ENCODE measurements at places on chromosomes 1 and 21. TPM values are rescaled to one million over a fixed set of nuclear protein-coding genes. Genes with fewer than 3 reads are reported as not detected.

The S100B gene
- total RNA-seq = not detected

The CELA3B gene
- not detected for total RNA-seq

The SMAP2 gene
- total RNA-seq = 52.0 TPM

DNA sequence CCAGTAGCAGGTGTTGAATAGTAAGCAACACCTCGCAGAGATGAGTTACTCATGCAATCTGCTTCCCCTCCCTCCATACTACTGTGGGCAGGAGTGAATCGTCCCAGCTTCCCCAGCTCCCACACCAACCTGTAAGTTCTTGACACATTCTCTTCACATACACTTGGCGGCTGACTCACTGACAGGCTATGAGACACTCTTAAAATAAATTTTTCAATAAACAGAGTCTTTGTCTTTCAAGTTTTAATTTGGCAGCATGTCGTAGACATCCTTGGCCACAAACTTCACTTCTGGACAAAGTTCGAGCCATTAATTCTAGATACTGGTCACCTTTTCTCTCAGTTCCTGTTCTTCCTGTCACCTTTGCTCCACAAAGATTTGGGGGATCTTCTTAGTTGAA is 290.7 kb downstream of the TM2D1 start:
- no peaks in the 10 kb centered on the region for H3K27me3 ChIP-seq
- H3K27ac ChIP-seq = no peak overlapping the region
- no peaks in the 10 kb centered on the region for H3K36me3 ChIP-seq
- no peak for DNase-seq
- H3K4me3 ChIP-seq = no peak overlapping the region
- peaks cover 4% of the 10 kb centered on the region for H3K4me1 ChIP-seq

- no peak overlapping the region for H3K4me3 ChIP-seq
- H3K36me3 ChIP-seq = no peaks in the 10 kb centered on the region
- H3K27me3 ChIP-seq = peaks cover 72% of the 10 kb centered on the region
- no peak overlapping the region for H3K27ac ChIP-seq
- no peak for DNase-seq
Measured at GRCh38 chr1:20319456-20320220, 29.0 kb downstream of the VWA5B1 start.

- no peaks in the 10 kb centered on the region for H3K27me3 ChIP-seq
- DNase-seq = no peak
- H3K36me3 ChIP-seq = no peaks in the 10 kb centered on the region
- H3K27ac ChIP-seq = no peak overlapping the region
- H3K4me3 ChIP-seq = no peak overlapping the region
Measured at GRCh38 chr1:100512803-100513352, 25.1 kb upstream of the GPR88 start.

- no peak for DNase-seq
- H3K27me3 ChIP-seq = no peaks in the 10 kb centered on the region
- no peak overlapping the region for H3K27ac ChIP-seq
- H3K4me3 ChIP-seq = no peak overlapping the region
- peaks cover under 1% of the 10 kb centered on the region for H3K4me1 ChIP-seq
- H3K36me3 ChIP-seq = peaks cover 8% of the 10 kb centered on the region
Measured at GRCh38 chr21:43020177-43020576, 45.8 kb downstream of the PKNOX1 start.

DNA sequence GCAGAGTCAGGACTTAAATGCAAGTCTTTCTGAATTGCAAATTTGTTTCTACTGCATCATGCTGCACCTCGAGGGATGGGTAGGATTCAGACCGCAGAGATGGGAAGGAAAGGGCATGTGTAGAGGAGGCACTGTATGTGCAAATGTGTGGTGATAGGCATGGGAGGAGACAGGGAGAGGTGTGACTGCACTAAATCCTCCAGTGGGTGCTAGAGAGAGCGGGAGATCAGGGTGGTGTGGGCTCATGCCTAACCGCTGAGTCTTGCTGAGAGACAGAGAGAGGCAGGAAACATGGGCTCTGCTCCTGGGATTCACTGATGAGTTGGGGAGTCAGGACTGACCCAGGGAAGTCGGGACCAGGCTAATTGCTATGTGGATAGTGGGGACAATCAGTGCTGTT is 61.1 kb downstream of the PTPRU start:
- H3K4me1 ChIP-seq = no peaks in the 10 kb centered on the region
- H3K27me3 ChIP-seq = no peaks in the 10 kb centered on the region
- DNase-seq = no peak
- no peak overlapping the region for H3K4me3 ChIP-seq
- H3K27ac ChIP-seq = no peak overlapping the region
- H3K36me3 ChIP-seq = no peaks in the 10 kb centered on the region

GRCh38 chr1:92203105-92203504 is 14.6 kb upstream of the C1orf146 start:
- no peak overlapping the region for H3K27ac ChIP-seq
- no peaks in the 10 kb centered on the region for H3K27me3 ChIP-seq
- no peak overlapping the region for H3K4me3 ChIP-seq
- no peak for DNase-seq
- no peaks in the 10 kb centered on the region for H3K36me3 ChIP-seq
- H3K4me1 ChIP-seq = no peaks in the 10 kb centered on the region

- H3K27me3 ChIP-seq = no peaks in the 10 kb centered on the region
- peak; percentile 77 for DNase-seq
- H3K4me3 ChIP-seq = peak overlapping the region; percentile 92
- H3K36me3 ChIP-seq = no peaks in the 10 kb centered on the region
Measured at GRCh38 chr1:174998569-174999215, 1.1 kb upstream of the CACYBP start.

DNA sequence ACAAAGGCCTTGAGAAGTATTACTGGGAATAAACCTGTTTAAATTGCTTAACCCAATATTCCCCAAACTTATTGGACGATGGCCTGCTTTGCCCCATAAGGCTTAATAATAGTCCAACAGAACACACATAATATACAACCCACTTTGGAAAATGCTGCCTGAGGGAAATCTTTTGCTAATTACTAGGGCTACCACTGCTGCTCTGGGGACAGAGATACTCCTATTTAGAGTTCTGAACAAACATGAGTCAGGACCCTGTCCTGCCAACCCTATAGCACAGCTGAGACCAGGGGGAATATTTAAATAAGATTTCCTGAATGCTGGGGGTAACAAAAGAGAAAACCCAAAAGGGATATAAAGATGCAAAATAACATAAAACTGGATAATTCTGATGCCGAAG is 139.1 kb downstream of the BRINP2 start:
- no peak for DNase-seq
- H3K4me3 ChIP-seq = no peak overlapping the region
- no peak overlapping the region for H3K27ac ChIP-seq
- H3K36me3 ChIP-seq = no peaks in the 10 kb centered on the region
- H3K27me3 ChIP-seq = no peaks in the 10 kb centered on the region

- DNase-seq = no peak
- H3K4me3 ChIP-seq = no peak overlapping the region
- peaks cover 59% of the 10 kb centered on the region for H3K27me3 ChIP-seq
- H3K27ac ChIP-seq = no peak overlapping the region
- H3K4me1 ChIP-seq = no peaks in the 10 kb centered on the region
Measured at GRCh38 chr1:218851586-218851985, 322.1 kb upstream of the LYPLAL1 start.

DNA sequence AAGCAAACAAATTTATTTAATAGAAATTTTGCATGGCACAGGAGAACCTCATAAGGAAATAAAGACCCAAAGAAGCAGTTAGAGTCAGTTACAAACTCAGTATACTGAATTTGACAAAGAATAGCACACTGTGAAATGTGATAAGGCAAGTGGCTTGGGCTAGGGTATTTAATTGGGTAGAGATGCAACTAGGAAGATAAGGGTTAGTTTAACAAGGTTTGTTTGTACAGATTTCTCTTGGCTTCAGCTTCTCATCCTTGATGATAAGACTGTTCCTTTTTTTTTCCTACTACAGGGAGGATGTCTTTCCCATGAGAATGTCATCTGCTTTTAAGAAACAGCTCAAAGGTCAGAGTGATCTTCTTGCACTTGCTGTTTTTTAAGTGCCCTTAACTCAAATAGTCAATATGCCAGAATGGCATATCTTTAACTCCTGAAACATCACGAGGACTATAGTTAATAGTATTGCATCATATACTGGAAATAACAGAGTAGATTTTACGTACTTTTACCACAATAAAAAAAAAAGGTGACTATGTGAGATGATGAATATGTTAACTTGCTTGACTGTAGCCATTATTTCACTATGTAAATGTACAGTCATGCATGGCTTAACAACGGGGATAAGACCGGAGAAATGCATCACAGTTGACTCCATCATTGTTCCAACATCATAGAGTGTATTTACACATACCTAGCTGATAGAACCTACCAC is 9.2 kb upstream of the TRAF3IP3 start:
- H3K4me3 ChIP-seq = no peak overlapping the region
- no peaks in the 10 kb centered on the region for H3K4me1 ChIP-seq
- no peak for DNase-seq
- H3K27me3 ChIP-seq = no peaks in the 10 kb centered on the region

DNA sequence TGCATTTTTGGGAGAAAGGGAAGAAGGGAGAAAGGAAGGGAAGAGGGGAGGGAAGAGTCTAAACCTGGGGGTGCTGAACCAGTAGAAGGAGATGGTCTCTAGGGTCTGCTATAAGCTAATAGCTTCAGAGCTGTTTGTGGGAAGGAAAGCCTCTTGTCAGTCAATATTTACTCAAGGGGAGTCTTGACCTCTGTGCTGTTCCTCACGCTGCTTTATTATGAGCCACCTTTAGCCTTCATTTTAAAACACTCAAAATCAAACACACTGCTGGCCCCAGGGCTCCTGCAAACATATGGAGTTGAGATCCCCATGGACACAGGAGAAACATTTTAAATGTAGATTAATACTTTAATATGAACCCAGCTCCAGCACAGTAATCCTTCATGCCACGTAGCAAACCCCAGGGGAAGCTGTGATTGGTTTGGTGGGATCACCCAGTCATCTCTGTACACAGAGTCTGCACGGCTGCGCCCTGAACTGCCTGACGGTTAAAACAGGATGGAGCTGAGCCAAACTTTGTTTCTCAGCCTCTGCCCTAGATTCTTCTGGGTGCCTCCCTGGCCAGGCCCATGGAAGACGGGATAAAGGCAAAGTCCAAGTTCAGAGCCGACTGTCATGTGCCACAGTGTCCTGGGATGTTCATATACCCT is 40.2 kb upstream of the VWA5B1 start:
- H3K4me3 ChIP-seq = no peak overlapping the region
- H3K27ac ChIP-seq = no peak overlapping the region
- no peaks in the 10 kb centered on the region for H3K4me1 ChIP-seq
- H3K27me3 ChIP-seq = peaks cover 21% of the 10 kb centered on the region
- no peak for DNase-seq
- H3K36me3 ChIP-seq = no peaks in the 10 kb centered on the region

DNA sequence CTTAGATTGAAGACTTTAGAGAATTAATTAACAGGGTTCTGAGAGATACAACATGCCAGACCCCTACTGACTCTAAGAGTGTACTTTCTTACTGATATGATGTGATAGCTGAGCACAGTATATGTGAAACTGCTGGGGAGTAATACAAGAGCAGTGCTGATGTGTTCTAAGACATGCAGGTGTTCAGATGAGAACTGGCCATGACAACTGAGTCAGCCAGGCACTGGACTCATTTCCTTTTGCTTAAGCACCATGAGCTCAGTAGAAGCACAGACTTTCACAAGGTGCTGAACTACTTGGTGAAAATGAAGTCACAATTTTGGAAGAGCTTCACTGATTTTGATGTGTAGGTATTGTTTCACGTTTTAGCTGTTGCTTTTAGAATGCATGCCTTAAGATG is 15.9 kb upstream of the POGZ start:
- no peak overlapping the region for H3K4me3 ChIP-seq
- no peaks in the 10 kb centered on the region for H3K36me3 ChIP-seq
- H3K27ac ChIP-seq = no peak overlapping the region
- H3K27me3 ChIP-seq = no peaks in the 10 kb centered on the region

DNA sequence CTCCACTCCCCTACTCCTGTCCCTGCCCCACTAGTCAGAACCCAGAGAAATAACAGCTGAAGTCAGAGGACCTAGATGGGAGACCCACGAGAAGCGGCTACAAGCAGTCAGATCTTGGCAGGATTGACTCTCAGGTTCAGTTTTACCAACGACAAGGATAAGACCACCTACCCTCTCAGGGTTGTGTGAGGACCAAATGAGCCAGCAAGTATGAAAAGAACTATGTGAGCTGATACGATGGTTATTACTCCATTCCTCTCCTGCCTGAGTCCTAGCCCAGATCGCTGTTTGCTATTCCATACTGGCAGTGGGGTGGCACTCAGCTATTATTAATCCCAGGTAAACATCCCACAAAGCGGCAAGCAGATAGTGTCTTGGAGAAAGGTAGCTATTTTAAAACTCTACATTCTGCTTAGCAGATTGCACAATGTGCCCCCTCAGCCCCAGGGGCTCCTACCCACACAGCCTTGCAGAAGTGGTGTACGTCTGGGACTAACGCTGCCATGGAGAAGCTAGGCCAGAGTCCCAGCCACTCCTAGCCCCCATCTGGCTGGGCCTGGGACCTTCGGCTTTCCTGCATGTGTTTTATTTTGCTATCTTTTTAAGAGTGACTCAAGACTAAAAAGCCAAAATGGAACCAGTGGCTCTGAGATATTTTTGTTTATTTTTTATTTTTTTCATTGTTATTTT is 58.9 kb downstream of the CD46 start:
- no peaks in the 10 kb centered on the region for H3K4me1 ChIP-seq
- no peaks in the 10 kb centered on the region for H3K27me3 ChIP-seq
- no peak overlapping the region for H3K27ac ChIP-seq
- no peak overlapping the region for H3K4me3 ChIP-seq

DNA sequence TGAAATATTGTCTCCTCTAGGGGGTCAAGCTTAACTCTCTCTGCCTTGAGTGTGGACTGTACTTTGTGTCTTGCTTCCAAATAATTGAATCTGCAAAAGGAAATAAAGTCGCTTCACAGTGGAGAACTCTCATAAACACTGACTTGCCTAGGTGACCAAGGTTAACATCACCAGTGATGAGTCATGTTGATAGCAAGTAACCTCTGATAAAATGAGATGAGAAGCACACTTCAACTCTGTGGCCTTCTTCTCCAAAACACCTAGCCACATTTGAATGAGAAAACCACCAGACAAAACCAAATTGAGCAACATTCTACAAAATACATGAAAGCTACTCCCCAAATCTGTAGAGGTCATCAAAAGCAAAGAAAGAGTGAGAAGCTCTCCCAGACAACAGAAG is 37.6 kb downstream of the PDE4B start:
- no peaks in the 10 kb centered on the region for H3K4me1 ChIP-seq
- no peak for DNase-seq
- no peak overlapping the region for H3K27ac ChIP-seq
- H3K36me3 ChIP-seq = no peaks in the 10 kb centered on the region
- no peaks in the 10 kb centered on the region for H3K27me3 ChIP-seq
- H3K4me3 ChIP-seq = no peak overlapping the region

DNA sequence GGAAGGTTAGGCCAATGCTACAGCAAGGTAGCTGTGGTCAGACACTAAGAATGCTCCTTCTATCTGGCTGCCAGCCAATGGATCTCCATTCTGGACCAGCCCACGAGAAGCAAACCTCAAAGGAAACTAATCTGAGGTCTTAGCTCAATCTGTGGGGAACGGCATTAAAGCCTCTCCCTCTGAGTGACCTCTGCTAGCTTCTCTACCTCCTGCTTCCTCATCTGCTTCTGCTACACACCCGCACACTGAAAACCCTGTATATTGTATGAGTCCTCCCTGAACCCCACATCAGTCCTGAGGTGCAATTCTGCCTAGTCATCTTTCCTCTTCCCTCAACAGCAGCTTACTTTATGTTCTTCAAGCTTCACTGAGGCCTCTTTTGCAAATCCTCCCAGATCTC is 6.9 kb upstream of the GALE start:
- no peaks in the 10 kb centered on the region for H3K27me3 ChIP-seq
- no peak overlapping the region for H3K27ac ChIP-seq
- H3K4me1 ChIP-seq = no peaks in the 10 kb centered on the region
- no peak for DNase-seq
- H3K4me3 ChIP-seq = no peak overlapping the region

GRCh38 chr21:41627428-41627827 is 119.5 kb upstream of the TMPRSS2 start:
- no peak overlapping the region for H3K27ac ChIP-seq
- DNase-seq = no peak
- H3K4me1 ChIP-seq = no peaks in the 10 kb centered on the region
- no peaks in the 10 kb centered on the region for H3K36me3 ChIP-seq
- H3K27me3 ChIP-seq = no peaks in the 10 kb centered on the region
